ENCODE measurements at places on chromosomes 7 and 10. TPM values are rescaled to one million over a fixed set of nuclear protein-coding genes. Genes with fewer than 3 reads are reported as not detected.

DNA sequence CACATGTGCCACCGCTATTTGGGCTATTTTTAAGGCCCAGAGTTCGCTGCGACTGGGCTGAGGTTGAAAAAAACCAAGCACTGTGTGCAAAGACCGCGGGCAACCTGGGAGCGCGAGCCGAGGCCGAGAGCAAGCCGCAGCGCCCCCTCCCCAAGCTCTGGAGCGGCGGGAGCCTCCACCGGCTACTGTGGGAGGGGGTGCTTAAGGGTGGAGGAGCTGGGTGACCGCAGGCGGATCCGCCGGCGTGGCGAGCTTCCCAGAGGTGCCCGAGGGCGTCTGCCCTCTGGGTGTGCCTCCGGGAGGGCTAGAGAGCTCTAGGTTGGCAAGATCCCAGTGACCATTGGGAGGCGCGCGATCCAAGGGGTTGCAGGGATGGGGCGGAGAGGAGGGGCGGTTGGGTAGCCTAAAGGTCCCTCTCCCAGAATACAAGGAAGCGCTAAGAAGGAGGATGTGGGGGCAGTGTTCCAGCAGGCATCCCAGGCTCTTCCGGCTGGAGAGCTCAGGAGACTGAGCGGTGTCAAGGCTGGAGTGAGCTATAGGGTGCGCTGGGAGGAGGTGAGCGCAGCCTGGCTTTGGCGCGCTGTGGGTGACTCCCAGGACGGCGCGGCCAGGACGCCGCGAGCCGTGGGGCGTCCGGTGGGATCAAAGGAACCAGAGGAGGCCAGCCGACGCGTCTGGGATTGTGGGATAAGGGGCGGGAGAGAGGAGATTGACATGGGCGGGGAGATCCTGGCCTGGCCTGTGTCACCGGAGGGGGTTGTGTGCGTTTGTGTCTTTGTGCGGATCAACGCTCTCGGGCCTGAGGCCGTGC lies 8.0 kb downstream of the DLX5 start:
- no peak for DNase-seq

DNA sequence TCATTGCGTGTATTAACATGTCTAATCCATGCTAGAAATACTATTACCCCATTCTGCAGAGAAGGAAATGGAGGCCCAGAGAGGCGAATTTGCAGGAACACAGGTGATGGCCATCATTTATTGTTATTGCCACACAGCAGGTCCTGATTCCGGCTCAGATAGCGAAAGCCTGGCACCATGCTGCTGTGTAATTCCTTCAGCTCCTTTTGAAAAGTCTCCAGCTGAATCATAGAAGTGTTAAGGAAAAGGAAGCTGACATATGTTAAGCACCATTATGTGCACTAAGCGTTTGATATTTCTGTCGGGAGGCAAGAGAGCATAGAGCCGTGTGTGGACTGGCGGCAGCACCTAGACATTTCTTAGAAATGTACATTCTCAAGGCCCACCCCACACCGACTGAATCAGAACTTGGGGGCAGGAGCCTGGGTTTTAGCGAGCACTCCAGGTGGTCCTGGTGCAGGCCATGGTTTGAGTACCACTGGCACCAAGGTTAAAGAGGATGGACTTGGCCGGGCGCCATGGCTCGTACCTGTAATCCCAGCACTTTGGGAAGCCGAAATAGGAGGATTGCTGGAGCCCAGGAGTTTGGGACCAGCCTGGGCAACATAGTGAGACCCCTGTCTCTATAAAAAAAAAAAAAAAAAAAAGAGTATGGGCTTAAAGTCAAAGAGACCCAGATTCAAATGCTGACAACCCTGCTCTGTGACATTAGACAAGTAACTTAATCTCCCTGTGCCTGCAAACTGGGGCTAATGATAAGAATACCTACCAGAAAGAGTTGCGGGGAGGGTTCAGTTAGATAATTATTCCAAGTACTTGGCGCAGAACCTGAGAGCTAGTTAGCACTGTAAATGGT lies 52.2 kb downstream of the UNC5B start:
- no peak for DNase-seq

GRCh38 chr10:113473011-113473410 lies 79.8 kb upstream of the HABP2 start:
- DNase-seq = no peak

DNA sequence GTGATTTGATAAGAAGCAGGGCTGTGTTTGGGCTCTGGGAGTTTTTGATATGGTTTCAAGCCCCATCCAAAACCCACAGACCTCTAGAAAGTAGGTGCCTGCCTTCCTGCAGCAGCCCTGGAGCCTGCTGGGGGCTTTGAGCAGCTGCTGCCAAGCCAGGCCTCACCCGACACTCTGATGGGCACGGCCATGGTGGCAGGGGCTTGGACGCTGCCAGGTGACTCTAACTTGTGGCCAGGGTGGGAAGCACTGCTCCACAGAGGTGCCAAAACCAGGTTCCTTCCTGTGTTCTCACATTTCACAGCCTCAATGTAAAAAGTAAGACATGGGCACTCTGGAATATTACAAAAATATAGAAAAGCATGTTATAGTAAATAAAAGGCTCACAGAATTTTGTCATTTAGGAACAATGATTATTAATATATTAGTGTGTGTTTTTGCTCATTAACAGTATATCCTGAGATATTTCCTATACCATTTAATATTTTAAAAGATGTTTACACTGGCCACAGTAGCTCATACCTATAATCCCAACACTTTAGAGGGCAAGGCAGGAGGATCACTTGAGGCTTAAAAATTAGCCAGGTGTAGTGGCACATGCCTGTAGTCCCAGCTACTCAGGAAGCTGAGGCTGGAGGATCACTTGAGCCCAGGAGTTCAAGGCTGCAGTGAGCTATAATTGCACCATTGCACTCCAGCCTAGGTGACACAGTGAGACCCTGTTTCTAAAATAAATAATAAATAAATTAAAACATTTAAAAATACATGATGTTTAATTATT lies 95.1 kb downstream of the EGFR start:
- no peak for DNase-seq

GRCh38 chr10:121741248-121741792 lies 143.1 kb upstream of the FGFR2 start:
- DNase-seq = peak; percentile 10

DNA sequence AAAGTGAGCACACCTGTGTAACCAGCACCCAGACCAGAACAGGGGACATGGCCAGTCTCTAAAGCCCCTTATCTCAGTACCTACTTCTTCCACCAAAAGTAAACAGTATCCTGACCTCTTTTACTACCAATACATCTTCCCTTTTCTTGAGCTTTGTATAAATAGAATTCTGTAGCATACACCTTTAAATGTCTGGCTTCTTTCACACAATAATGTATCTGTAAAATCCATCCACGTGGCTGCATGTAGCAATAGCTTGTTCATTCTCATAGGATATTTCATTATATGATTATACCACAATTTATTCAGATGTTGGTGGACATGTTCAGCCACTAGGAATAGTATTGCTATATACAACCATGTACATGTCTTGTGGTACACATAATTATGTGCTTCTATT lies 40.6 kb downstream of the BTBD16 start:
- DNase-seq = no peak

GRCh38 chr7:121579639-121580038 lies 183.5 kb upstream of the FAM3C start:
- DNase-seq = no peak

The SVOPL gene
- not detected for polyA plus RNA-seq

The CACNA2D1 gene
- 6.9 TPM for polyA plus RNA-seq

The CRTAC1 gene
- not detected for polyA plus RNA-seq

The UPK3B gene
- not detected for polyA plus RNA-seq

Measured in GM23248 (cell line).